ENCODE measurements at places on chromosomes 11 and 22.

GRCh38 chr11:2741377-2742131 lies 41.8 kb upstream of the KCNQ1OT1 start:
- DNase-seq, result no peak

DNA sequence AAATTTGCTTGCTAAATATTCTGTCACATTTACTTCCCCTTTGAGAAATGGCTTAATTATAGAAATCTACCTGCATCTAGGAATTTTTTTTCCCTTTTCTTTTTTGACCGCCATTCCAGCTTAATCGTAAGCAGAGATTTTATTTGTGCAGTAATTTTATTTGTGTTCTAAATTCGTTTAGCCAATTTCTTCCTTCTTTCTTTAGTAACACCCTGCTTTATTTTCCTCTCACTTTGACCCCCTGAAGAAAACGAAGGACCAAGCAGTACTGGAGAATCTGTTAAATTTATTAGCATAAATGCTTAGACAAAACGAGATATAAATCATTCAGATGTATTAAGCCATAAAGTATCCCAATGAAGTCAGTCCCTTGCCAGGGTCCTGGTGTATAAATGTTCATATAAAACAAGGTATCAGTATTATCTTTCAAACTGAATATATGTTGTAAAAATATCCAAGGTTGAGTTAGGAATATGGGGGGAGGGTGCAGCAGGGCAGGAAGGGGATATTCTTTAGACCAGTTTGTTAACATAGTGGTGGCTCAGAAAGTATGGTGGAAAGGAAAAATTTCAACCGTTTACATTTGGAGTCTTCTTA lies 5.1 kb upstream of the WT1 start:
- no peak for DNase-seq

GRCh38 chr11:126190792-126191191 lies 20.7 kb downstream of the RPUSD4 start:
- DNase-seq, result no peak

- DNase-seq, result no peak
Measured at GRCh38 chr11:9851366-9851765, 187.5 kb downstream of the SWAP70 start.

DNA sequence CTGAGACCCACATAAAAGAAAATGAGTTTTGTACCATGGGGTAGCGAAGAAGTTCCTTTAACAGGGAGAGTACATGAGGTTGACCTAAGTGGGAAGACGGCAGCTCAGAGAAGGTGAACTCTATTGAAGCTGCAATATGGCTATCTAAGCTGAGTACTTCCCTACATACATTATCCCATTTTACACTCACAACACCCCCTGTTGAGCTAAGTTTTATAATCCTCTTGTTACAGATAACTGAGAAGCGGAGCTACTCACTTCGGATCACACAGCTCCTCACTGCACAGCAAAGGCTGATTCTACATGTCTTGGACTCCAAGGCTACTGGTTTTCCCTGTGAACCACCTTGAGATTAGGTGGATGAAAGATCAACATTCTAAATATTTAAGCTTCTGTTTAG lies 8.2 kb upstream of the PIWIL4 start:
- no peak for DNase-seq

DNA sequence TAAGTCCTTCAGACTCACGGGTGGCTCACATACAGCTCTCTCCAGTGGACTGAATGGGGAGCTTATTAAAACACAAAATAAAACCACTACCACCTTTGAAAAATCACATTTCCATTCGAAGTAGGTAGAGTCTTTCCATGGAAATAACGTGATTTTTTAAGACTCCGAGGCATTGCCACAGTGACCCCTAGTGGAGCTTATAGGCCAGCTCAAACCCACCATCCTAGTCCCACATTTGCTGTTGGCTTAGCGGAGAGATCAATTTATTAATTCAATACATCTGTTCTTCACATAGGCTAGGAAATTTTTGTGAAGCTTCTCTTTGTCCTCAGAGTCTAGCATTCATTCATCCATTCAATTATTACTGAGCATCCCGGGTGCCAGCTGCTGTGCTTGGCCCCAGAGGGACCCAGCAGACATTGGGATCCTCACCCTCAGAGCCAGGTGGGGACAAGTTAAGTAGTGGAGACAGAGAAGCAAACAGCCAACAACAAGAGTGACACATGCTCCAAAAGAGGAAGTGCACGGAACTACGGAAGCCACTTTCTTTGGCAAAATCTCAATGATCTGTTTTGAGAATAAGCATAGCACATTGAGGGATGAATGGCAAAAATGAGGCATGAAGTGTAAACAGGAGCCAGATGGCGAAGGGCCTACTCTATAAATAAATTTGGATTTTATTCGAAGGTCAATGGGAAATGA lies 10.2 kb upstream of the P4HA3 start:
- peak; percentile 27 for DNase-seq

- no peak for DNase-seq
Measured at GRCh38 chr11:76317296-76317695, 63.6 kb downstream of the THAP12 start.

- no peak for DNase-seq
Measured at GRCh38 chr11:103007521-103007920, 52.0 kb upstream of the MMP13 start.

DNA sequence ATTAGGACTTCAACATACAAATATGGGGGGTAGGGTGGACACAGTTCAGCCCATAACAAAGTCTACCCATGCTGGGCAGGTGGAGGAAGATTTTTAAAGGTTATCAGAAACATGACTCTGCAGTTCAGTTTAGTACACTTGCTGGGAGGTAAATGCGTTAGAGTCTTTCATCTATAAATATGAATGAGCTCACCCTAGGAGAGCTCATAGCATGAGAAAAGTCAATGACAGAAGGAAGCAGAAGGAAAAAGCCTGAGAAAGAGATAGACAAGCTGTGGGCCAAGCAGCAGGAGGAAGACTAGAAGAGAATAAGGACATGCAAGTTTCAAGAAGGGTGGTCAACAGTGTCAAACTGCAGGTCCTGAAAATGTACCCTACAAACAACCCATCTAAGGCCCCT lies 27.0 kb upstream of the FSHB start:
- DNase-seq, result no peak

DNA sequence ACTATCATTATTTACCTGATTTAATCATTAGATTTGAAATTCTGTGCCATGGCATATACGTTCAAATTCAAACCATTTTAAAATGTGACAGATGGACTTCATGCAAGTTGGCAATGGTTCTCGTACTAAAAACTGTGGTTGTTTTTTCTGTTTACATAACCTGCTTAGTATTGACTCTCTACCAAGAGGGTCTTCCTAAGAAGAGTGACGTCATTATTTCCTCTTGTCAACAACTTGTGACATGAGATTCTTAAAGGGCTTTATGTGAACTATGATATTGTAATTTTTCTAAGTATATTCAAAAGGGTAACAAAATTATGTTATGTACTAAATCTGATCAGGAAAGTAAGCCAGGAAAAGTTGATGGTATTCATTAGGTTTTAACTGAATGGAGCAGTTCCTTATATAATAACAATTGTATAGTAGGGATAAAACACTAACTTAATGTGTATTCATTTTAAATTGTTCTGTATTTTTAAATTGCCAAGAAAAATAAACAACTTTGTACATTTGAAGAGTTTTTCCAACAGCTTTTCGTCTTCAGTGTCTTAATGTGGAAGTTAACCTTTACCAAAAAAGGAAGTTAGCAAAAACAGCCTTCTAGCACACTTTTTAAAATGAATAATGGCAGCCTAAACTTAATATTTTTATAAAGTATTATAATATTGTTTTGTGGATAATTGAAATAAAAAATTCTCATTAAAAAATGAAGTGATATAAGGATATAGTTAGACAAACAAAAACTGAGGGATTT lies 87.0 kb downstream of the GRK3 start:
- DNase-seq, result no peak

DNA sequence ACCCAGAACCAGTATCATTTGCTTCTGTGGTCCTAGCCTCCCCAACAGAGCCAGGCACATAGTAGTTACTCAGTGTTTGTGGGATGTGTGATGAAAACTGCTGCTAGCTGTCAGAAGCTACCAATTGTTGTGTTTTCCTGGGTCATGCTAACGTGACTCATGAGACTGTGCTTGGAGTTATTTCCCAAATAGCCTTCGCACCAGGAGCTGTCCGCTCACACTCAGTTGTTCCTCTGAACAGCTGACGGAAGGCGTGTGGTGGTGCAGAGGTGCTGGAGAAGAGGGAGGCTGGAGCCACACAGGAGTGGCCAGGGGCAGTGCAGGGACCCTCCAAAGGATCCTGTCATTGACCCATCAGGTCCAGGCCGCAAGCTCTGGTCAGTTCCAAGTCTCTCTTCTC lies 53.9 kb upstream of the TBCEL start:
- DNase-seq, result no peak

GRCh38 chr11:70697701-70698100 lies 299.4 kb downstream of the CTTN start:
- no peak for DNase-seq

- no peak for DNase-seq
Measured at GRCh38 chr22:40289991-40290459, 56.3 kb upstream of the ADSL start.

GRCh38 chr11:3022300-3022967 lies 30.3 kb upstream of the NAP1L4 start:
- DNase-seq, result no peak

DNA sequence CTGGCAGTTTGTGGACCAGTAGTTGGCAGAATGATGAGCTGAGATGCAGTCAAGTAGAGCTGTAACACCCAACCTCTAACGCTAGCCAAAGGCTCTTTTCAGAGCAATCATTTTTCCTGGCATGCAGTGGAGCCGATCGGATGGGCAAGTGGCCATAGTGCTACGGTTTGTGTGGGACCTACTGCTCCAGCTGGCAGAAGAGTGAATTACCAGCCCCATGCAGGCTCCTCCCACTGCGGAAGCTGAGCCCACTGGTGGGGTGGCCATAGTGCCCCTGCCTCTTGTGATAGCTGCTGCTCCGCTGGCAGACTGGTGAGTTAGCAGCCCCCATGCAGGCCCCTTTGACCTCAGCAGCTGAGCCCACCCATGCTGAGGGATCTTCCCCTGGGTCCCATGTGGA lies 27.0 kb upstream of the SC5D start:
- DNase-seq, result no peak

GRCh38 chr22:50175921-50176849 lies 5.7 kb downstream of the PANX2 start:
- no peak for DNase-seq

- no peak for DNase-seq
Measured at GRCh38 chr22:23213581-23214334, 33.4 kb downstream of the BCR start.

DNA sequence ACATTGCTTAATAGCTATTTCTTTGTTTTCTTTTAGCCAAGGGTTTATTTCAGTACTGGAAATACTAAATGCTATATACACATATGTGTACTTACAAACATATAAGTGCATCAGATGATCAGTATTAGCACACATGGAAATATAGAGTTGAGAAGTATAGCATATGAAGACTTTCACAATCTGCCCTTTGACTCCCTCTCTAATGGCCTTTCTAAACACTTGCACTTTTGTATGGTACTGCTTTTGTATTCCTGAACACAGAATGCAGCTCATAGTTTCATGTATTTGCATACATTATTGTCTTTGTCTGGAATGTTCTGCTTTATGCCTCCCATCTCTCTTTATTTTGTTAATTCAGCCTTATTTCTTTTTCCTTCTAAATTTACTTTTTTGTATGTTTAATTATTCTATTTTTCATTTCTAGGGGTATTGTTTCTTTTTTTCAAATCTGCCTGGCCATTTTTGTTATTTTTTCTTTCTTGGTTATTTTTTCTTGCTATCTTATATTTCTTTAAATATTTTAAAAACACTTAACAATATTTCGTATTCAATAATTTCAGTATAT lies 28.8 kb downstream of the ACER3 start:
- no peak for DNase-seq

GRCh38 chr11:65047581-65048422 lies 6.8 kb downstream of the SAC3D1 start:
- no peak for DNase-seq

- DNase-seq, result no peak
Measured at GRCh38 chr22:32904044-32904443, 102.5 kb downstream of the TIMP3 start.

DNA sequence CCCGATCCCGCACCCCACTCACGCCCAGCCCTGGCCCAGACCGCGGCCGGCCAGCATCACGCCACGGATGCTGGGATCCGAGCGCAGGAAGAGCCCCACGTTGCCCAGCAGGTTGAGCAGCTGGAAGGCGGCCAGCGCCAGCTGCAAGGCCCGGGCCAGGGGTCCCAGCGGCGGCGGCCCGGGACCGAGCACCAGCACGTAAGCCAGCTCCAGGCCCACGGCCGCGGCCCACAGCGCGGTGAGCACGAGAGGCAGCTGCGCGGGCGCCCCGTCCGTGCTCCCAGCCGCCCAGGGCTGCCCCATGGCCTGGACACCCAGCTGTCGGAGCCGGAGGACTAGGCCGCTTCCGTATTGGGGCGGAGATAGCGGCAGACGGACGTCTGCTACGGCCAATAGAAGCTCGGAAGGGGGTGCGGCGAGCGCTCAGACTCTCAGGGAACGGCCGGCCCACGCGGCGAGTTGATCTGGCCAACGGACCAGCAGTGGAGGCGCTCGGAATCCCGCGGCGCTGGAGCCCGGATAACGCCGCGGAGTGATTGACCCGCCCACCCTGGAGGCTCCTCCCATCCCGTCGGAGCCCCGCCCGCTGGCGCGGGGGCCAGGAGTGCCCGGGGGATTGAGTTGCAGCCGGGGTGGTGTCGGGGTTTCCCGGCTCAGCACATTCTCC lies at the start of gene ZDHHC24:
TSS of gene ZDHHC24 (minus strand) at position 348 of the 667 bp plus-strand sequence. CDS start at position 303, 45 bp downstream.
- peak; percentile 88 for DNase-seq

DNA sequence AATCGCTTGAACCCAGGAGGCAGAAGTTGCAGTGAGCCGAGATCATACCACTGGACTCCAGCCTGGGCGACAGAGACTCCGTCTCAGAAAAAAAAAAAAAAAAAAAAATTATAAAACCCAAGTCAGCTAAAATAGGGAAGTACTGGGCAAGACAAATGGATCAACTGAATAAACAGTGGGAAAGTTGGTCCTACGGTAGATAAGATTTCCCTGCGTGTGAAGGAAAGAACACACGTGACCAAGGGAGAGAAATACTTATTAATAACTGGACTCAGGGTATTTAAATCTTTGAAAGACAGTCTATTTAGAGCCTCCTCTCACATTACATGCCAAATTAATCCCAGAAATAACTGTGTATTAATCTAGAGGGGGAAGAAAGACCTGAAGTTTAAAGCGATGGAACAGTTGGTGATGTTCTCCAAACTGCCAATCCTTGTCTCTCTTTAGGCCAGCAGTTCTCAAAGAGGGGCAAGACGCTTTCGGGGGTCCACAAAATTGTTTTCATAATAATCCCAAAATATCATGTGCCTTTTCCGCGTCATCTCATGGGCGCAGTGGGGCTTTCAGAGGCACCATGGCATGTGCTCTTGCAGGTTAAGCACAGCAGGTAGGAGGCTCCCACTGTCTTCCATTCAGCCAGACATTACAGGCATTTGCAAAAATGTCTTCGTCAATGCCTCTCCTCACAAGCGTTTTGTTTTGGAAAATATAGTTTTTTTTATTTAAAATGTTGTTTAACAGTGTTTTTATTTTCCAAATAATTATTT lies 6.6 kb downstream of the RTL6 start:
- DNase-seq, result no peak

All from NCI-H748 treated with DMSO at 0.1 percent for 48 hours (cell line).